BJ (cell line): ENCODE measurements at places on chromosomes 11 and 22.

- DNase-seq = peak; percentile 89
These were observed 44.9 kb downstream of the GRAMD1B start for GRCh38 chr11:123474994-123475393.

DNA sequence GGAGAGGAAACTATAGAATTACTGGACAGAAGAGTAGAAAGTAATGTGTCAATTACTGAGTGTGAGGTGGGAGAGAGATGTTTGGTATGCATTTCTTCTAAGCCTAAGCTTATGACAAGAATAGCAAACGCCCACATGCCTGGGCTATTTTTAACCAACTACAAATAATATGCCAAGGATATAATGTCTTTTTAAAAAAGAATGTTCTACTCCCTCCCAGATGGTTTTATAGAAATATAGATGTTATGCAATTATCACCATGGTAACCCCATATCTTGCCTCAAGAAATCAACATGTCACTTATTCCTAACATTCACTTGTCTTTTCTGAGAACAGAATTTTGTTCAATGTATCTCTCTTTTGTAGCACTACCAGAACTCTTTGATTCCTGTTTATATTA is 996.7 kb upstream of the CHORDC1 start:
- no peak for DNase-seq

- peak; percentile 18 for DNase-seq
These were observed 39.3 kb downstream of the PDGFB start for GRCh38 chr22:39205344-39206021.

DNA sequence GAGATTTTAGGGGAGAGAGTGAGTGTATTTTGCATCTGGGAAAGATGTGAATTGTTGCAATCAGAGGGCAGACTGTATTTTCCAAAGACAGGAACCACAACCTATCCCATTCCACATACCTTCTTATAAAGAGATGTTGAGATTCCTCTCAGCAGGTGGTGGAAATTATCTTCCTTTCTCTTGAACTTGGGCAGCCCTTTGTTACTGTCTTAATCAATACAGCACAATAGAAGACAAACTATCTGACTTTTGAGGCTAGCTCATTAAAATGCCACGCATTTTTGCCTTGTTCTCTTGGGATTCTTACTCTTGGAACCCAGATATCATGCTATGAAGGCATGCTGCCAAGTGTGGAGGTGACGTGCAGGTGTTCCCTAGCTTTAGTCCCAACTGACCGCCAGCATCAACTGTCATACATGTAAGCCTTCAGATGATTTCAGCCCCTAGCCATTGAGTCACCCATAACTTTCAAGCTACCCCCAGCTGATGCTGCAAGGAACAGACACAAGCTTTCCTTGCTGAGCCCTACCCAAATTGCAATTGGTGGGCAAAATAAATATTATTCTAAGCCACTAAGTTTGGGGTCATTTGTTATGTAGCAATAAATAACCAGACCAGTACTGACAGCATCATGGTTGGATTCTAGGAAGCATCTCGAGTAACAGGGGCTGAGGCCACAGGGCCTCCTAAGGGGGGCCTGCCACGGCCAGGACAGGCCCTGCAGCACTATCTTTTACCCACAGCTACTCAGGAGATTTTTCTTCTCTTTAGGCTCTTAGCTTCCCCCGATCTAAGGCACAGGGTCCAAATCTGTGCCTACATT is 63.0 kb downstream of the RPL27A start:
- no peak for DNase-seq

DNA sequence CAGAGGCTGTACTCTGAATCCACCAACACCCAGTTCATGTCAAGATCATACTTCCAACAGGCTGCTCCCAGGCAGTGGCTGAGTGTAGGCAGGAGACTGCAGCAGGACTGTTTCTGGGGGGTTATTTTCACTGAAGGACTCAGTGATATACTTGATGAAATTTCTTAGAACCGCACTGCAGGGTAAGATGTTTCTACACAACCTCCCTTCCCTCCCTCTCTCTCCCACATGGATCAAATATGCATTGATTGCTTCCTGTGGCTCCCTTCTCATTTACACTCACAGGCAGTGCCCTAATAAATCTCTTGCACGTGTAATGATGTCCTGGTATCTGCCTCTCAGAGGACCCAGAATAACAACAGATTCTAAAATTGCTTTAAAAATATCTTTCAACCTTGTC is 251.3 kb upstream of the CCDC179 start:
- DNase-seq = no peak
